ENCODE measurements at places on chromosomes 3 and 15. TPM values are rescaled to one million over a fixed set of nuclear protein-coding genes. Genes with fewer than 3 reads are reported as not detected.

The RTP3 gene
- not detected for total RNA-seq

The GOLGA8S gene
- total RNA-seq: not detected

The TM4SF1 gene
- 0.83 TPM for total RNA-seq

The SLC27A2 gene
- total RNA-seq: 22.5 TPM

The GABRA5 gene
- not detected for total RNA-seq

The RTP4 gene
- total RNA-seq: 2.7 TPM

The RYR3 gene
- not detected for total RNA-seq

The CADPS gene
- not detected for total RNA-seq

The SAMMSON gene
- not detected for total RNA-seq

The GBE1 gene
- total RNA-seq: 30.6 TPM

The BFSP2 gene
- not detected for total RNA-seq
